ENCODE measurements at places on chromosomes 11 and 22.

DNA sequence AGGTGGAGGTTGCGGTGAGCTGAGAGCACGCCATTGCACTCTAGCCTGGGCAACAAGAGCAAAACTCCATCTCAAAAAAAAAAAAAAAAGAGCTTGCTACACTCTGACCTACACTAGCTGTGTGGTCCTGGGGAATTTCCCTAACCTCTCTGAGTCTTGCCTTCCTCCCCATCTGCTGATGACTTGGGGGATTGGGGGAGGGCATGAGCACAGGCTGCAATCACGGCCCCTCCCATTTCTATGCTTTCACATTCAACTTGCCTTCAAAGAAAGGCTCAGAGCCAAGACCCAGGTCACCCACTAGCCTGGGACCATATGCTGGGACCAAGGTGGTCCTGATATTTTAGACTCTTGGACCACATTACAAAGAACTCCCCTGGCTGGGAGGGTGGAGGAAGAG, 39.8 kb upstream of the TEF start:
- no peak for DNase-seq

GRCh38 chr22:47204002-47204979, 441.8 kb downstream of the TBC1D22A start:
- no peak for DNase-seq

DNA sequence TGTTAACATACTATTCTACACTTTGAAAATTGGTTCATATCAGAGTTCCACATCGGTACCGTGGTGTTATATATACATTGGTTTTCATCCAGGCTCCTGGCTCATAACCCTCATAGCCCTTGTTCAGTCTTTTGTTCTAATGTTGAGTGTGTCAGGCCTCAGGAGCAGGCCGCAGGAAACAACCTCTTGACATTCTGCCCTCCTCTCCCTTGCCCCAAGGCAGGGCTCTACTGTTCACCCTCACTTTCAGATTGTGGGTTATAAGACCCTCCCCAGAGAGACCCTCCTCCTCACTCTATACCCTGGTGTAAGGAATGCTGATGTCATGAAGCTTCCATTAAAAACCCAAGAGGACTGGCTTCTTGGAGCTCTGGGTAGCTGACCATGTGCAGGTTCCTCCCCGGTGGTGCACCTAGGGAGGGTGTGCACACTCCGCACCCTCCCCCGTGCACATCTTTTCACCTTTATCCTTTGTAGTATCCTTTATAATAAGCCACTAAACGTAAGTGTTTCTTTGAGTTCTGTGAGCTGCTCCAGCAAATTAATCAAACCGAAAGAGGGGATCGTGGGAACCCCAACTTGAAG, 12.1 kb downstream of the SSH3 start:
- DNase-seq = no peak

GRCh38 chr11:112590764-112591163, 330.1 kb upstream of the PLET1 start:
- no peak for DNase-seq

DNA sequence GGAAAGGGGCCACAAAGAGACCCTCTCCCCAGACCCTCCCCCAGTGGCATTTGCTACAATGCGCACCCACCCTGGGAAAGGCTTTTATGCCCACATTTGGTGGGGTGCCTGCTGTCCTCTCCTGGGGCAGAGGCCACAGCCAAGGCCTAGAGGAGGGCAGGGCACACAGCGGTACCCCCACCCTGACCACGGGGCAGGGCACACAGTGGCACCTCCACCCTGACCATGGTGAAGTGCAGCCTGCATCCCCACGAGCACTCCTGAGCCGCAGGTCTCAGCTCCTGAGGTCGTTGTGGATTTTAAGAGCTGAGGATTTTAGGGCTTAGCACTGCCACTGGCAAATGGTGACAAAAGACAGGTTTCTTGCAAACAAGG, 34.1 kb downstream of the CERK start:
- DNase-seq = no peak

DNA sequence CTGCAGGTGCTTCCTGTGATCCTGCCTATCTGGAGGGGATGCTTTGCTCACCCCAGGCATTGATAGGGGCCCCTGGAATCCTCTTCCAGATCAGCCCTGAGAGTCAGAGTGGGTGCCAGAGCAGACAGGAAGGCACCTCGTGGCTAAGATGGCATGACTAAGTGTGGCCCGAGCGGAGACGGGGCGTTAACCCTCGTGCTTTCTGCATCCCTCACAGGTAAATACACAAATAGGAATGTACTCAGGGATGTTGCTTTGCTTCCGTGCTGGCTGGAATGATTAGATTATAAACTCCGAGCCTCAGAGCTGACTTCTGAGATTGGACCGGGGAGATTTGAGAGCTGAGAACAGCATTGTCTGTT, 312.7 kb upstream of the B3GAT1 start:
- no peak for DNase-seq

DNA sequence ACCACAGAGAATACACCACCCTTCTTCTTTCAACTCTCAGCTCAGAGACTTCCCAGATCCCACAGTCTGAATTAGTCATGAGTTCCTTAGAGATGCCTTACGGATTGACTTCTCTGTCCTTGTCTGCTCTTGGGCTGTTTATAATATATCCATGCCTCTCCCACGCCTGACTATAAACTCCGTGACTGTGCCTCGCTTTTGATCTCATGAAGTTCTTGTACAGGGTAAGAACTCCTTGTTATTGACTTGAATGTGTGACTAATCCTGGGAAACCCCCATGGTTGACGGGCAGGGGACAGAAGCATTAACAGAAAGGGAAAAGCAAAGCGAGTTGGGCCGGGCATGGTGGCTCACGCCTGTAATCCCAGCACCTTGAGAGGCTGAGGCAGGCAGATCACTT, 62.4 kb upstream of the POU2AF1 start:
- no peak for DNase-seq

GRCh38 chr22:50091092-50091768, 1.4 kb downstream of the MOV10L1 start:
- DNase-seq = no peak

DNA sequence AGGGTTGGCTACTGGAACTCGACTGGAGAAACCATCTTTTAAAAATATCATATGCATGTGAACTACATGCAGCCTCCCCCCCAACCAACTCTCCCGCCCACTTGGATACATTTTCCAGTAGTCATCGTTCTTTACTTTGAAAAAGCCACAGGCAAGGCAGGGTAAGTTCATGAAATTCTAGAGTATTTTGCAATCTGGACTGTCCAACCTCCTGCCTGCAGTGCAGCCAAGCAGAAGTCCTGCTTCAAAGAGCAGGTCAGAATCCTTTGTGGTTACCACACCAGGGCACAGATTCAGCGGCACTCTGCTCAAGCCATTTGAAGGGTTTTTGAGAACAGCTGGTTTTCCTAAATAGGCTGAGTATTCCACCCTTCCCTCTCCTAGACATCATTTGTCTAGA, 12.1 kb downstream of the ELF5 start:
- DNase-seq = no peak

GRCh38 chr22:28980326-28980725, 81.3 kb downstream of the C22orf31 start:
- no peak for DNase-seq

- DNase-seq = no peak
Measured at GRCh38 chr11:94581926-94582325, 14.8 kb downstream of the PIWIL4 start.

GRCh38 chr11:36822829-36823228, 224.8 kb upstream of the RAG2 start:
- DNase-seq = no peak

DNA sequence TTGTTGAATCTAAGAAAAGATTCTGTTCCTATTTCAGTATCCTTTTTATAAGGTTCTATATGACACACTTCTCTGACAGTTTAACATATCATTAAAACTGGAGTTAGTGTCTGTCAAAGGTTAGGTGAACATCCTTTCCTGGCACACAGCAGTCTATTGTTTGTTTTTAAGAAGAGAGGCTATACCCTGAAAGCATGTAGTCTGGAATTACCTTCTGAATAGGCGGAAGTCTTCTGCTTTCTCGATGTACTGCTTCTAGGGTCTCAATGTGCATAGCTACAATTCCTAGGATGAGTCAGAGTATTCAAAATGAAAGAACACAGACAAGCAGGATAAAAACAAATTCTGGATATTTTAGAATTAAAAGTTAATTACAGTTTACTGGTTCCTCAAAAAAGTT, 188.6 kb downstream of the SWAP70 start:
- DNase-seq = no peak

GRCh38 chr11:44611687-44612434, 46.4 kb downstream of the CD82 start:
- DNase-seq = peak; percentile 74

DNA sequence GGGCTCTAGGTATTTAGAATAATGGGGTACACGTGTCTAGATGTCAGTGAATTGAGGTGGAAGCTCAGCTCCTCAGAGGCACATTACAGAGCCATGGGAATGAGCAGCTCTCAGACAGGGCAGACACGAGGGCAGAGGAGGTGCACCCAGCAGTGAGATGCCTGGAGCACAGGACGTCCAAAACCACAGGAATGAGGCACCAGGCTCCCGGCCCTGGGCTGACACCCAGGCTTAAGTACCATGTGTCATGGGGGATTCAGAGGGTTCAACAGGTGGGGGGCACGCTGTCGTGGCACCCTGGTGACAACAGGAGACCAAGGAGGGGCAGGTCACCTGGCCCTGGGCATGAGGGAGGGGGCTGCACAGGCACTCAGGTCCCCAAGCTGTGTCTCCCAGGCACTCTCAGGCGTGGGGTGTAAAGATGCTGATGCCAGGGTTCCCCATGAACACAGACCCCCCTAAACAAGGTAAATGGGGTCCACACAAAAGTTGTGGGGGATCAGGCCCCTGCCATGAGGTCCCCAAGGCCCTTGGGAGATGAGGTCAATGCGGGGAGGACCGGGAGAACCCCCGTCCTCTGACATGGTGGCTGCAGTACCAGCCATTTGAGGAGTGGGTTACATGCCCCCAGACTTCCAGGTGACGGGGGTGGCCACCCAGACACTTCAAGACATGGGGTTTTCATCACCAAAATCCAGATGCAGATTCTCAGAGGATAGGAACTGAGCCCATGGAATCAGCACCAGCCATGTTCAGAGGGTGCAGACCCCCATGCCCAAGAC, 5.6 kb upstream of the SYT8 start:
- no peak for DNase-seq

GRCh38 chr11:1168256-1168655, 10.5 kb downstream of the MUC5AC start:
- no peak for DNase-seq

DNA sequence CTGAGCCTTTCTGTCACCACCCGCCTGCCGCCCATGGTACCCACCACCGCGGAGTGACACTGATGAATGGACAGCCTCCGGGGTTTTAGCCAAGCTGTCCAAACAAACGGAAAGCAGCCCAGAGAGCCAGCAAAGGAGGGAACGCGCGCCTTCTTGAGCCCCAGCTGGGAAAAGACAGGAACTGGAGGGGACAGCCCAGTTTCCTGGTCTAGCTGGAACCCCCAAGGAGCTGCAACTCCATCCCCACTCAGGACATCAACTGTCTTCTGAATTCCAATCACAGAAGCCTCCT, 33.7 kb downstream of the SHISAL1 start:
- DNase-seq = no peak

GRCh38 chr11:88494848-88495247, 157.3 kb upstream of the CTSC start:
- DNase-seq = no peak

GRCh38 chr11:108895579-108896480, 231.0 kb downstream of the DDX10 start:
- no peak for DNase-seq
